ENCODE measurements at places on chromosomes 2 and 18.
A peak's percentile ranks its signal among the peaks of the same experiment; 100 is the strongest.

DNA sequence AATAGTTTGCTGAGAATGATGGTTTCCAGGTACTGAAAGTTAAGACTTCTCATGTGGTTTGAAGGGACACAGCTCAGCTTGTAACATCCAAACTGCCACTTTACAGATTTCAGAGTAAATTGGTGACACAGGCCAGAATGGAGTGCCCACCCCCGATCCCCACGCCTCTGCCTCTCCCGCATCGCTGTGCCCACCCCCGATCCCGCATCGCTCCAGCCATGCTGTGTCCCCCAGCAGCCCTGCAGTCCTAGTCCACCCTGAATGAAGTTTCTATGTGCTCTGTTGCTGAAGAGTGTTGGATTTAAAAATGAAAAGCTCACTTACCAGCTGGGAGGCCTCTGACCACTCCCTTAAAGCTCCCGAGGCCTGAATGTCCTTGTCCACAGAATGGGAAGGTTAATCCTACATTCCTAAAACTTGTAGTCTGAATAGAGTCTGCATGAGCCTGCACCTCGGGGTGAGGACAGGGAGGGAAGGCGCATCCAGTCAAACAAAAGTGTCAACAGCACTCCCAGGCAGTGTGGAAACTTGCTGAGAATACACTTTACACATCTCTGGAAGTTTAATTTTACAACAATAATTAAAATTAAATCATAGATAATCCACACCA, 176.4 kb upstream of the ID2 start:
- DNase-seq: no peak

DNA sequence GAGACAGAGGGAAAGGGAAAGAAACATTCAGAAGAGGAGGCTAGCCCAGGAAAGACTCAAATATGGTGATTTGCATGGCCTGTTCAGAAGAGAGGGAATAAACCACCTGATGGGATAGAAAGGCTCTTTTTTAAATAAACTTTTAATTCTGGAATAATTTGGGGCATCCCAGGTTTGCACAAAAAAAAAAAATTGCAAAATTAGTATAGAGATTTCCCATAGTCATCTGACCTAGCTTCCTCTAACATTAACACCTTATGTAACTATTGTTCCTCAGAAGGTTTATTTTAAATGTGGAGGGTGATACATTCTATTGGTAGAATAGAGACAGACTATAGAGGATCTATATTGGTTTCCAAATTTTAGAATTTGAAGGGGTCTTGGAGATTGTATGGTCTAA, 330.4 kb upstream of the SLC14A2 start:
- DNase-seq: no peak

DNA sequence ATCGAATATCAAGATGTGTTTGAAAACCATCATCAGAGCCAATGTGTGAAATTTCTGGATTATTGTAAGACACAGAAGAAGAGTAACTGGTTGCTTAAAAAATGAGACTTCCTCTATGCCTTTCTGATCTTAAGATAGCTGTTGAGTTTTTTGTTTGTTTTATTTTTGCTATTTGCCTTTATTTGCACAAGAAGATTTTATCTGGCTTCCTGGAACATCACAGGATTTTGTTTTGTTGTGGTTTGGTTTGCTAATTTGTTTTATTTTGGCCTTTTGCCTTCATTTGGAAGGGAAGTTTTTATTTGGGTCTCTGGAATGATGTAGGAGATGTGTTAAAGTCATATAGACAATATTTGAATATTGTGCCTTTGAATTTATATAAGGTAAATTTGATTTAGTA, 3.9 kb upstream of the CYTIP start:
- DNase-seq: no peak

DNA sequence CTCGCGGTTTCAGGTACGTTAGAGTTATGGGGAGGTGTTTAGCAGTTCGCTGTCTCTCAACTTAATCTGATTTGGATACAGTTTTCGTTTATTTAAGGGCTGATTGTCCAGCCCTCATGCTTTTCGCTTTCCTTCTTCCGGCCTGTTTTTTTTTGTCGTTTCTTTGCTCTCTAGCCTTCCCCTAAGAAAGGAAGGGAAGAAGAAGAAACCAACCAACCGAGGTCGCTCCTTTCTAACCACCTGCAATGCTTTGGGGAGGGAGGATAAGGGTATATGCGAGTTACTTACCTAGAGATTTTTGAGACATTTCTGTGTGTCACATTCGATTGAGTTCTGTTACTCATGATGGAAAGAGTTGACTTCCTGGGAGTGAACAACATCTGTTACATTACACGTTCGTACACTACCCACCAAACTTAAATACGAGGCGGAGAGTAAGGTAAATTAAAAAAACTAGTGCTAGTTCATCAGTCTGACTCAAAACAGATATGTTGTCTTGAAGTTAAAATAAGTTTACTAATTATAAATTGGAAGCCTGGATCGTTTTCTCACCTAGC, 918 bp downstream of the EIF5B start:
- no peak for DNase-seq

DNA sequence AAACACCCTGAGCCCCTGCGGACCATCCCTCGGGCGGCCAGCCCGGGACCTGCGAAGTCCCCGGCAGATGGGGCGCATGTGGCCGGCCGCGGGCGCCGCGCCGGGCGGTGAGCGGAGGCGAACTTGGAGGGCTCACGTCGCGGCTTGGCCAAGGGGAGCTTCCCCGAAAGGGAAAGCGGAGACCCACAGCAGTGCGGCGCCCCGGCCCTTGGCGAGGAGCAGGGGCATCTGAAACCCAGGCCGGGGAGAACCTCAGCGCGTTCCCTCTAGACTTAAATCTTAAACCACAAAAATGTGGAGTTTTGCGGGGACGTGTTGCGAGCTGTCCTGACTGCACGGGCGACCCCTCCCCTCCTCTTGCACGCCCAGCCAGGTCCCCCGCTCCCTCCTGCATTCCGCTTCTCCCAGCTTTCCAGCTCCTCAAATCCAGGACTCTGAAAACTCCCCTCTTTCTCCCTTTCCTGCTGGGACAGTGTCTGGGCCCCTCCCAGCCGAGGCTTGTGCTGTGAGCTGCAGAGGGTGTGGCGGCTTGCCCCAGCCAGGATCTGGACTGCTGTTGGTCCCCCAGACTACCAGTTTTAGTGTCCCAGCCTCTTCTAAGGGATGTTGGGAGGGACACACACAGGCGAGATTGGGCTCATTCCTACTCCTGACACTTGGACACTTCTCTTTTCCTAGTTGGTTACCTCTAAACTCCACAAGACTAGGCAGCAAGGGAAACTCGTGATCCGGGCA, 1.3 kb downstream of the FMNL2 start:
- peak; percentile 25 for DNase-seq

DNA sequence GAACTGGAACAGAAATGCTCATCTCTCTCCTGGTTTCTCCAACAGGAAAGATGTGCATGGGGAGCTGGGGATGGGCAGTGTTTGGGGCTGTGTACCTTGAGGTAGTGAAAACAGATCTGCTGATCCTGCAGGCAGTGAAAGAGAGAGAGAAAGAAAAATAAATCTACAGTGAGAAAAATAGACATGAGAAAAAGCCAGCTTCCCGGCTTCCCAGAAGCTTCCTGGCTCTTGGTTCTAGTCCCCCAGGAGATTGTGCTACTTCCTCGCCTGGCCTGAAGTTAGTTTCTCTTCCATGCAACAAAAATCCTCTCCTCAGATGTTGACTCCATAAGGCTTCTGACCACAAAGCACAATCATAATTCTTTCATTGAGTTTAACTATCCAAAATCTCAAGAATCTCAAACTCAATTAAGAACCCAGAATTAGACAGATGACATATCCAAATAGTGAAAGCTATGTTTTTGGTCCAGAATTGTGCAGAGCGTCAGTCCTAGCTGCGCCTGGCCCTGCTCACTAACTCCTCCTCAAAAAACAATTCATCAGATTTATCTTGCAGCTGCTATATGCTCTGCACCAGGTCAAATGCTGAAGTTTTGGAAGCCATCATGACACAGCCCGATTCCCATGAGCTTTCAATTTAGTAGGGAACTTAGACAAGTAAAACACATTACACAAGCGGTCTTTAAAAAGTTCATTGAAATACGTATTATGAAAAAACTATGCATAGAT, 20.1 kb upstream of the NAB1 start:
- DNase-seq: no peak

- no peak for DNase-seq
These were observed 8.4 kb downstream of the TGIF1 start for GRCh38 chr18:3458378-3458777.

DNA sequence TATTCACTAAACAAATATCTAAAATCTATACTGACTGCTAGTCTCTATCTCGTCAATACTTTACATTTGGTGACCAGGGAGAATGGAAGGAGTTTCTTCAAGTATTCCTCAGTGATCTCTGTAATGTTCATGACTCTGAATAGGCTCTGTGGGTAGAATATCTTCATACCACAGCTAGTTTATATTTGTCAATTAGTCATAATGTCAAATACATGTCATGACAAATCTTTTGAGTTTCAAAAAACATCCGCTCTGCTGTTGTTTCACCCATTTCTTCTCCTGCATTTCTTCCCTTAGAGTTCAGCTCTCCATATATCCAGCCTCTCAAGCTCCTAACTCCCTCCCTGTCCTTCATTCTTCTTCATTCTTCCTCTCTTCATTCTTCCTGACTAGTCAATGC, 206.5 kb upstream of the FANCL start:
- DNase-seq: no peak

Measured in stromal cell of bone marrow (primary cell).